ENCODE measurements at places on chromosomes 4 and X.
A peak's percentile ranks its signal among the peaks of the same experiment; 100 is the strongest.

DNA sequence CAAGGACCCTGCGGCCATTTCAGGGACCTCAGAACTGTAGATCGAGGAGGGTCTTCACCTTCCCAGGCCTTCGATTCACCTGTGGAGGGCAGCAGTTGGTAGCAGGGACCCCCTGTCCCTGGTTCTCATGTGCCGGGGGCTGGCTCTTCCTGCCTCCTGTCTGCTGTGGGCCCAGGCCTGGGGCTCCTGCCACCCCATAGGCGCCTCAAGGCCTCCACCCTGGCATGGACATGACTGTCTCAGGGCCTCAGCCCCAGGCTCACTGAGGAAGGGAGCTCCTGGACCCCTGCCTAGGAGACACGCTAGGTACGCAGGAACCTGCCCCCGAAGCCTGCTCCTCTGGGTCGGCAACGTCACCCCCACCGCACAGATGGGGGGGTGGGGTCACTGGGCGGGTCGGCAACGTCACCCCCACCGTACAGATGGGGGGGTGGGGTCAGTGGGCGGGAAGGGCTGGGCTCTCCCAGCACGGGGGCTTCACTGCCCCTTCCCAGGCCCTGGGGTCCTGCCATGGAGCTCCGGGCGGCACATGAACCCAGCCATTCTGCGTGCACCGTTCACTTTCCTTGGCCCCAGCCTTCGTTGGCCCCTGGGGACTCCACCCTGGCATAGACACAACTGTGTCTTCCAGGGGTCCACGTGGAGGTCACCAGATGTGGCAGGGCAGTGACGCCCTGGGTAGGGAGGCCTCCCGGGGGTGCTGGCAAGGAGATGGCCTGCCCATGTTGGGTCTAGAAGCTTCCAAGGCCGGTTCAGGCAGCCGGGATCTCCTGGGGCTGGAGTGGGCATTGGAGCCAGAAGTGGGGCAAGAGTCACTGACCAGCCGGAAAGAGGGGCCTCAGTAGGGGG lies 3.5 kb upstream of the HGFAC start:
- DNase-seq: no peak

GRCh38 chr4:150327262-150327780 lies 249.1 kb downstream of the DCLK2 start:
- no peak for DNase-seq

DNA sequence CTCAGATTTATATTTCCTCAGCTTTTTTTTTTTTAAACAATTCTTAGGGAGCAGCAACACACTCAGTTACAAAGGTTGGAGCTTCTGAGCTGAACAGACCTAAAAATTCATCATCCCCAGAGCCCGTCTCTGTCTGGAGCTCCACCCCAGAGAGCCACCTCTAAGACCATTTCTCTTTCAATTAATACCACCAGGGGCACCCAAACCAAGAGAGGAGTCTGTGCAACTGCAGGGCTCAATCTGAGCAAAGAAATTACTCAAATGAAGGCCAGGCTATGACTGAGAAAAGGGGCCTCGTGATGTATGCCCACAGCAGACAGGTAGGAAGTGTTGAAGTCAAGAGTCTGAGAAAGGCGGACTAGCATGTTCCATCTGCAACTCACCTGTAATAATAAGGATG lies 95.5 kb downstream of the C4orf51 start:
- no peak for DNase-seq

GRCh38 chr4:51842167-51842553 lies 793 bp upstream of the DCUN1D4 start:
- no peak for DNase-seq

DNA sequence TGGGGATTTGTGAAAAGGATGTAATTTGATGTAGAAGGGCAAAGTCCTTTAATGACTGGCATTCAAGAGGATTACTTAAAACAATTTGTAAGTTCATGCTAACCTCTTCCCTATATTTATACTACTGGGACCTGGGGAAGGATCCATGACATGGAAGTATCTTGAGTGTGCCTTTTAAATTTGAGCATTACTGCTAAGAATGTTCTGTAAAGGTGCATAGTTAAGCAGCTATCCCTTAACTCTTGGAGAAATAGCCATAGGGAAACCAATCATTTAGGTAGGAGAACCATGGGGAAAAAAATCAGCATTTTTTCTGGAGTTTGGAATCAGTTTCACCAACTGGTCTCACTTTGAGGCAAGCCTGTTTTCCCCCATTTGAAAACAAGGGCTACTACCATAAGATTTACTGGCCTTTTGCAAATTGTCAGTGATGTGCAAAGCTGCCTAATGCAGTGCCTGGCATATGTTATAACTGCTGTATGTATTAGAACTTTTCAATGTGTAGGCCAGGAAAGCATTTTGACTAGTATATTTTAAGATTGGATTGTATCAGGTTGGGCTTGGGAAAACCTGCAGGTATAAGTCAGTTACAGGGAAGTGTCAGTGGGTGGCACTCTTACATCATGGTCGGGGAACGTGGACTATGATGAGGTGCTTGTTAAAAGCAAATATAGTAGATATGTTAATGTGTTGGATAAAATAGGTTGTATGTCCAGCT lies 72.1 kb downstream of the PRSS12 start:
- peak; percentile 80 for DNase-seq

- DNase-seq: no peak
Observed at GRCh38 chrX:136130931-136131833, 16.2 kb upstream of the FHL1 start.

GRCh38 chr4:107901213-107901934 lies 30.0 kb upstream of the CYP2U1 start:
- no peak for DNase-seq

DNA sequence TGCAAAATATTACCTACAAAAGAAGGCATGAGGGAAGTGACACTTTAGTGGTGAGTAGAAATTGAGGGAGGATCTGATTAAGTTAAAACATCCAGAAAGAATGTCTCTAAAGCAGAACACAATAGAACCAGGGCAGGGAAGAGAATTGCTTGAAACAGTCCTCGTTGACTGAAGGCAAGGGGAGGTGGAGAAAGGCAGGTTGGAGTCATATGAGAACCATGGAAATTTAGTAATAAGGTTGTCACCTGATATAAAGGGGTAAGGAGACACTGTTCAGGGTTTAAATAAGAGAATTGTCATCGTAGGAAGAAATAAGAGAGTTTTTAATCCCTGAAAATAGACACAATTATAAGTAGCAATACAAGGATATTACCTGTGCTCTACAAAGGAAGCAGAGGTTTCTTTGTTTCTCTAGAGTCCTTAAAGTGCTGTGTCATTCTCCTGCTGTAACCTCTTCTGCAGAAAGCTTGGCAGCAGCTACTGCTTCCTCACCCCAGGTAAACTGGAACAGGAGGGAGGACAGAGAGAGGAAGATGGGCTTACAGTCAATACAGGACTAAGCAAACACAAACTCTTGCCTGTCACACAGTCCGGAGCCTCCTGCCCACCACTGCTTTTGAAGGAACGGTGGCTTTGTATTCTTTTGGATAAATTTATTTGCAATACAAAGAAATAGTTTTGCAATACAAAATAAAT lies 258.4 kb downstream of the PPARGC1A start:
- no peak for DNase-seq

GRCh38 chrX:50799531-50799961 lies 14.4 kb downstream of the SHROOM4 start:
- DNase-seq: peak; percentile 34

DNA sequence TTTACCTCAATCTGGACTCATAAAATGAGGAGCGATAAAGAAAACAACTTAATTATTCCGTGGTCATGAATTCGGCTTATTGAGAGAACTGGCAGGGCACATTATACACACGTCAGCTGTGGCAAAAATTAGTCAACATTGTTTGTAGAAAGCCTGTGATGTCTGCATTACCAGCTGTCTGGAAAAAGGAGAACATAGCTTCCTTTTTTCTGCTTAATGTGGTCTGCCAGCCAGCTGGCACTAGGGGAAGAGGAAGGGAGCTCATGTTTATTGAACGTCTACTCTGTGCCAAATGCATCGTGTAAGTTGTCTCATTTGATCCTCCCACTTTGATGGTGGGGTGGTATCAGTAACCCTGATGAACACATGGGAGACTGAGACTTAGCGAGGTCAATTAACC lies 367.6 kb downstream of the ARHGAP24 start:
- DNase-seq: peak; percentile 94

DNA sequence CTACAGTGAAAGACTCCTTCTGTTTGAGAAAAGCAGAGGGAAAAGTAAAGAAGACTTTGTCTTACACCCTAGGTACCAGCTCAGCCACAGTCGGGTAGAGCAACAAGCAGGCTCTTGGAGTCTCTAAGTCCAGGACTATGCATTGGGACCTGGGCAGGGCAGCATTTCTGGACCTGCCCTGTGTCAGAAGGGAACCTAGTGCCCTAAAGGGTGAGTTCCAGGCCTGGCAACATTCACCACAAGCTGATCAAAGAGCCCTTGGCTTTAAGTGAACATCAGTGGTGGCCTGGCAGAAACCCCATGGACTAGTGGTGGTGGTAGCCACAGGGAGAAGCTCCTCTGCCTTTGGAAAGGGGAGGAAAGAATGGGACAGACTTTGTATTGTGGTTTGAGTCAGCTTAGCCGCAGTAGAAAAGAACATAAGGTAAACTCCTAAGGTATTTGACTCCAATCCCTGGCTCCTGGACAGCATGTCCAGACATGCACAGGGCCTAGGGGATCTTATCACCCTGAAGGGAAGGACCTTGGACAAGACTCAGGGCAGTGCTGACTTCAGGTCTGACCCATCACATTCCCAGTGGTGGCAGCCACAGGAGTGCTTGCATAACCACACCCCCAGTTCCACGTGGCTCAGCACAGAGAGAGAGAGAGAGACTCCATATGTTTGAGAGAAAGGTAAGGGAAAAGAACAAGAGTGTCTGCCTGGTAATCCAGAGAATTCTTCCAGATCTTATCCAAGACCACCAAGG lies 32.6 kb downstream of the CCDC158 start:
- no peak for DNase-seq
